AG04450 (cell line): ENCODE measurements at places on chromosomes 2 and 18.

GRCh38 chr2:128544321-128545037, 225.8 kb upstream of the HS6ST1 start:
- DNase-seq = no peak

DNA sequence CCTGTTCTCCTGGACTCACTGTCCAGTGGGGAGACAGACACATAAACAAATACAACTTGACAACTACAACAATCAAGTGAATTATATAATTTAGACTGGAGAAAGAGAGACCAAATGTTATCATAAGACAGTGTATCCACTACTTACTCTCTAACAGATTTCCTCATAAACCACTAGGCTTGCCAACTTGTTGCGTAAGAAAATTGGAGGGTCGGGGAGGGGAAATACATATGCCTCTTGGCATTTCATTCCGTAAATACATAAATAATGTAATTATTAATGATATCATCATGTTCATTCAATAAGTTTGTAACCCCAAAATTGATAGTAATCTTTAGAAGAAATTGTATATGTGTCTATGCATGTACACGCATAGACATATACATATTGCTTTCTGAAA, 14.9 kb downstream of the RAB6D start:
- no peak for DNase-seq

- no peak for DNase-seq
These were observed 31.9 kb downstream of the ABHD3 start for GRCh38 chr18:21672521-21673267.

DNA sequence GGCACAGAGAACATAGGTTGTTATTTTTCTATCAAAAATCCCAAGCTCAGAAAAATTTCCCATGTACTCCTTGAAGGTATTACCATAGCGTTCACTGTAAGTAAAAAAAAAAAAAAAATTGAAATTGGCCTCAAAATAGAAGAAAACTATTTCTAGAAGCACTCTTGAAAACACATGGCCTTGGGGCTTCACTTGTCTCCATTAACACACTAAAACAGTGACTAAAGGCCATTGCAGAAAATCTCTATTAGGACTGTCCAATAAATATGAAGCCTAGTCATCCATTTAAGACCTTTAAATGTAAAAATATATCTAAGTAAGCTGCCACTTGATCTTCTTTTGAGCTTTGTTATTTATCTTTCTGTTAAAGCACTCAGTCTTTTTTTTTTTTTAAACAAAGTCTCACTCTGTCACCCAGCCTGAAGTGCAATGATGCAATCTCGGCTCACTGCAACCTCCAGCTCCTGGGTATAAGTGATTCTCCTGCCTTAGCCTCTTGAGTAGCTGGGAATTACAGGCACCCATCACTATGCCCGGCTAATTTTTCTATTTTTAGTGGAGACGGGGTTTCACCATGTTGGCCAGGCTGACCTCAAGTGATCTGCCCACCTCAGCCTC, 35.8 kb downstream of the CCDC68 start:
- no peak for DNase-seq

- no peak for DNase-seq
These were observed 17.6 kb downstream of the OSBPL6 start for GRCh38 chr2:178211943-178212342.

GRCh38 chr2:43810888-43811287, 27.8 kb downstream of the ABCG5 start:
- no peak for DNase-seq

DNA sequence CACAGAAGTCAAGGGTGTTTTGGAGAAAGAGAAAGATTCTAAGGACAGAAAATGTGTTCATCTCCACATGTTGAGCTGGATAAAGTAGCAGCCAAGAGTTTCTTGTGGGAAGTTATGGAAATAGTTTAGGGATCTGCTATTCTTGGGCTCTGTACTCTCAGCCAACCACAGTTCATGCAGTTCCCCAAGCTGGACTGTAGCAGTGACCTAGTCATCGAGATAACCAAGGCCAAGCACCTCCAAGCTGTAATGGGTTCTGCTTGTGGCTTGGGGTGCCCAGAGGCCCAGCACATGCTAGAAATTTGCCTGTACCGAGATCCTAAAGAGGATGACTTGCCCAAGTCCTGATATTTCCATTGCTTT, 91.9 kb upstream of the RASGRP3 start:
- DNase-seq = no peak

DNA sequence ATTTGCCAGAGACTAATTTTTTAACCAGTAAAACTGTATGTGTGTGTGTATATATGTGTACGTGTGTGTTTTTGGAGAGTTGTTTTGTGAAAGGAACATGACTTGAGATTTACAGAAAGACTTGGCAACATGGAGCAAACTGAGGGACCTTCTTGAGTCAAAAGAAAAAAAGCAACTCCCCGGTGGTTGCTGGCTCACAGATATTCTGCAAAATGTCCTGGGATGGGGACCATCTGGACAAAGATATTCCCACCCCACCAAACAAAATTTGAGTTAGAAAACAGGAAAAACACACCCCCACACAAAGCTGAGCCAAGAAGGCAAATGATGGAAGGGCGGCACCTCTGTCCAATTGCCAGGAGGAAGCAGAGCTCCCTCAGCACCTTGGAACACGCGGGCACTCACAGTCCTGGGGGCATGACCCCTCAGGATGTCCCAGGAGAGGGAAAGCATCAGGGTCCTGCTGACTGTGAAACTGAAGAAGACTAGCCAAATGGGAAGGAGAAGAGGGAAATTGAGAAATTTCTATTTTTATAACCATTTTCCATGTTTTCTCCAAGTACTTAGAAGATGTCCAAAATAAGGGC, 290.2 kb upstream of the ACVR2A start:
- DNase-seq = no peak

DNA sequence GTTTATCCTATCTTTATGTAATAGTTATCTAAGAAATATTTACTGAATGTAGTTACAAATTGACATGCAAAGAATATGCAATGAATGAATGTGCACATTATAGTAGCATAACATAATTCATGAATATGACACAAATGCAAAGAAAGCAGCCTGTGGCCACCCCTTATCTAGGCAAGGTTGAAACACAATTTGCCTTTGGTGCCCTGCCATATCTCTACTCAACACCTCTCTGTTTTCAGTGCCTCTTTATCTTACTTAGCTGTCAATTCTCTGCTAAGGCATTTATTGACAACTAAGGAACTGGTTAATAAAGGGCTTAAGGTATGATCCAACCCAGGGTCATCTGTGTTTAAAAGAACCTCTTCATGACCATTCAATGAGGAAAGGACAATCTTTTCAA, 18.9 kb downstream of the REV1 start:
- no peak for DNase-seq
